Stimulated activated CD8-positive, alpha-beta memory T cell treated with anti-CD3 and anti-CD28 coated beads, Interleukin-2, amount 100 ng/mL, for 1 hour (primary cell): ENCODE measurements at places on chromosomes 4 and X.

- DNase-seq, result no peak
Measured at GRCh38 chr4:26647523-26648224, 63.8 kb downstream of the TBC1D19 start.

DNA sequence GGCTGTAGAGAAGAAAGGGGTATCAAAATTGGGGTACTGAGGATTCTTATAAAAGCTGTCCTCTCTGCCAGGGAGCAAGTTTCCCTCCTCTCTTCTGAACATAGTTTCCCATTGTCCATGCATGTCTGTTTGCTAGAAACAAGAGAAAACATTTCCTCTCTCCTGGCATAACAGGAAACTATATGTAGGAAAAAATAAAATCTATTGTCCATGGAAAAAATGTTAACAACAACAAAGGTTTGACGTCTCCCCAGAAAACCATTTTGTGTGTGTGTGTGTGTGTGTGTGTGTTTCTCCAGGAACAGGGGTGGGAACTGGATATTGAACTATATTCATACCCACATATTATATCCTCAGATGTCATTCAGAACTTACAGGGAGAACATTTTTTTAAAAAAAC lies 107.2 kb downstream of the GASK1B start:
- DNase-seq, result no peak

DNA sequence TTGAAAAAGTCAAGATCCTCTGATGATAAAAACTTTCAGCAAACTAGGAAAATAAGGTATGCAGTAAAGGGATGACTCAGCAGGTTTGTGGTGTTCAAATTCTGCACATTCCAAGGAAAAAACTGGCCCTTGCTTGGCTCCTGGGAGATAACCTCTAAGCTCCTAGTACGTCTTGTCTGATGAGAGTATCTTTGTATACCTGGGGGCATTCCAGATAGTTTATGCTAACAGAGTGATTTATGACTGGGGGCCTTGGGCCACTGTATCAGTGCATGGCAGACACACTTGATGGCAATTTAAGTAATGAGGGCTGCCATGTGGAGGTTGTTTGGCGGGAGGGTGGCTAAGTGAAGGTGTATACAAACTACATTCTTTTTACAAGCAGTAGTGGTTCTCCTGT lies 56.9 kb downstream of the NSG1 start:
- no peak for DNase-seq

GRCh38 chr4:11604821-11605220 lies 176.1 kb upstream of the HS3ST1 start:
- DNase-seq, result no peak

- no peak for DNase-seq
Measured at GRCh38 chrX:135112096-135112729, 8.1 kb downstream of the ETDB start.

- DNase-seq, result no peak
Measured at GRCh38 chrX:101677028-101677427, 17.4 kb upstream of the ARMCX2 start.

DNA sequence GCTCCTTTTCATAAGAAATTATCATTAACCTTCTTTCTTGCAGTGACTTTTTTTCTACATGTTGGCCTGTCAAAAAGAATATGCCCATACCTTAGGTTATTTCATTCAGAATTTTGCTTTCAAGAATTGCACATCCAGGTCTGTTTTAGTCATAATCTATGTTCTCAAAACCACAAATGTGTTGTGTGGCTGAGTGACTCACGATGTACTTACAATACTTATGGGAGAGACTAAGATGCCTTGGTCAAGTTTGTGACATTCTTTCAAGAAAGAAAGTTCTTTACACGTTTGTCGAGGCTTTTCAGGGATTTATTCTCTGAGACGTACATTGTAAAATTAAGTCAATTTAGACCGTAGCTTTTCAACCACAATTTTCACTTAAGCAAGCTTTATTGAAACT lies 396.7 kb downstream of the FSTL5 start:
- DNase-seq, result no peak

DNA sequence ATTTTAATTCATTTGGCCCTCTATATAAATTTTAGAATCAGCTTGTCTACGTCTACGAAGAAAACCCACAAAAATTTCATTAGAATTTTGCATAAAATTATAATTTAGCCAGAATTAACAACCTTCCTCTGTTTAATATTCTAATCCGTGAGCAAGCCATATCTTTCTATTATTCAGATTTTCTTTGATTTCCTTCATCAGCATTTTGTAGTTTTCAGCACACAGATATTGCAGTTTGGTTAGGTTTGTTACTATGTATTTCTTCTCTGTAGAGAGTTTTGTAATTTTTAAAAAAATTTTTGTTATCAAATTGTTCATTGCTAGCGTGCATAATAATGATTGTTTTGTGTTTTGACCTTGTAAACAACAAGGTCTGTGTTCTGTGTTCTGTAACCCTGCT lies 34.9 kb upstream of the PRDM8 start:
- DNase-seq, result no peak

DNA sequence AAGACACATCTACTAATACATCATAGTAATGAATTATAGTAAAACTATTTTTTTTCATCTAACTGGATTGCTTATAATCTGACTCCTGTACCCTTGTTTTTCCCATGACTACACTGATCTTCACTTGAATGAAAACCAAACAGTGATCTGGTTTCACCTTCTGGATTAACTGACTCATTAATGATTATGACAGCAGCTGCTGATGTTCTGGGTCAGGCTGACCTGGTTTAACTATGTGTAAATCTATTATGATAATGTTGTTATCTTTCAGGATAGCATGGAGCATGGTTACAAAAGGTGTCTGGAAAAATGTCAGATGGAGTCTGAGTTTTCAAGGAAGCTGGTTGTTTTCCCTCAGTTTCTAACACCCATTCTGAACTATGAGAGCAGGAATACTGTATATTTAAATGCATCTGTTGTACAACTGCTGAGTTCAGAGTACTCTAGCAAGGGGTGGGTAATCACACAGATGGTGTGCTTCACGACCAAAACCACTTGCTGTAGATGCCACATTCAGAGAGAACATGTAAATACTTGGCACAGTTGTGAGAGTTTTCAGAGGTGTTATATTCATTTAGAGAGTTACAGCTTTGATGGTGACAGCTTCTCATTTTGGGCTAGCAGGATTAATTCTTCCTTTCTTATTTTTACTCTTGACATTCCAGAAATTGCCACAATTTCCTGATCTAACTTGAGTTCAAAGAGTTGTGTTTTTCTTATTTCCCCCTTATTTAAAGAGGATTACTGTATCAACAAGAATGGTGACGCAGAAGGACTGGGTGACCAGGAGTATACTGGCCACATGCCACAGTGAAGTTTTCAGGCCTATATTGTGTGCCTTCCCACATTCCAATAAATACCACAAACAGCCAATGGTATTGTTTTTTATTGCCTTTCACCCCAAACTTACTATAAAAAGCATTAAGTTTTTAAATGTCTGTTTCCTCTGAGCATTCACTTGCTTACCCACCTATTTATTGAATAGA lies 249.7 kb upstream of the TET2 start:
- DNase-seq, result no peak
